ENCODE measurements at places on chromosomes 13 and 19. TPM values are rescaled to one million over a fixed set of nuclear protein-coding genes. Genes with fewer than 3 reads are reported as not detected.

- no peak for DNase-seq
Observed at GRCh38 chr13:81133066-81133465, 792.1 kb upstream of the SPRY2 start.

- DNase-seq, result no peak
Observed at GRCh38 chr13:40447857-40448256, 218.6 kb downstream of the FOXO1 start.

DNA sequence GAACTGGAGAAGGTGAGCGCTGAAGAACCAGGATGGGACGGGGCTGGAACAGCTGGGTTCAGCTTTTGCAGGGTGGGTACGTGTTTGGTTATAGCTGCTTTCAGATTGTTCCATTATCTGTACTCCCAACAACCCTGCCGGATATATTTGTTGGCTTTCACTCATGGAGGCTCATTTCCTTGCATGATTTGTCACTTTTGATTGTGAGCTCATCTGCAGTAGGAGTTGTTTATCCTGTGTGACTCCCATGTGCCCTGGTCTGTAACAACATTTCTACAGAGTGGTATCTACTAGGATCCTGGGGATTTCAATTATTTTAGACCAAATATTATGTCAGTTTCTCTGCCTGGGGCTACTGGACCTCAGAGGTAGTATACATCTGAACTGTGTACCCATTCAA is 5.4 kb downstream of the ARL11 start:
- no peak for DNase-seq

GRCh38 chr13:50334115-50334778 is 319.0 kb downstream of the KCNRG start:
- DNase-seq, result no peak

DNA sequence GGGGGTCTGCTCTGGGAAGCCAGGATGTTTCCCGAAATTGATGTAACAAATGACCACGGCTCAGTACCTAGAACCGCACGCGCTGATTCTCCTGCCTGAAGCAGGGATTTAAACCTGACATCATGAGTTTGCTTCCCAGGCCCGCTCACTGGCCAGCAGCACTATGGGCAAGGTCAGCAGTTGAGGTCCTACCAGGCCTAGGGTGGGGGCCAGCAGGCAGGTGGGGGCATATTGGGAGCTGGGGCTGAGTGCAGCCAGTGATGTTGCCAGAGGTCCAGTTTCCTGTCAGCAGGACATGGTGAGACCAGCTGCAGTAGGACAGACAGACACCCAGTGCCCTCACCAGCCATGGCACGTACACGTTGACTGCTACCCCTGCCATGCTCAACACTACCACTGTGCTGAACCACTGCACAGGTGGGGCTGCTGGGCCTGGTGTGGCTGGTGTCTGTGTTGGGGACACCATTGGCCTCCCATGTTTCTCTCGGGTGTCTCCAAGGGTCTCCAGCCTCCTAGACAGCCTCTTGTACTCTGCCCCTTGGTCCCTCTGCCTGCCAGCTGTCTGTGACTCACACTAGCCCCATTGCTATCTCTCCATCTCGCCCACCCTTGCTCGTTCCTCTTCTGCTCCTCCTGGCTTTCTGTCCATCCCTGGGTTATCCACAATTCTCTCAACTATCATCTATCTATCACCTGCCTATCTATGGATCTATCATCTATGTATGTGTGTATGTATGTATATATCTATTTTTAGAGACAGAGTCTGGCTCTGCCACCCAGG is 1.1 kb upstream of the C19orf85 start:
- DNase-seq, result no peak

- DNase-seq, result no peak
Observed at GRCh38 chr13:33087091-33087490, 70.9 kb downstream of the KL start.

DNA sequence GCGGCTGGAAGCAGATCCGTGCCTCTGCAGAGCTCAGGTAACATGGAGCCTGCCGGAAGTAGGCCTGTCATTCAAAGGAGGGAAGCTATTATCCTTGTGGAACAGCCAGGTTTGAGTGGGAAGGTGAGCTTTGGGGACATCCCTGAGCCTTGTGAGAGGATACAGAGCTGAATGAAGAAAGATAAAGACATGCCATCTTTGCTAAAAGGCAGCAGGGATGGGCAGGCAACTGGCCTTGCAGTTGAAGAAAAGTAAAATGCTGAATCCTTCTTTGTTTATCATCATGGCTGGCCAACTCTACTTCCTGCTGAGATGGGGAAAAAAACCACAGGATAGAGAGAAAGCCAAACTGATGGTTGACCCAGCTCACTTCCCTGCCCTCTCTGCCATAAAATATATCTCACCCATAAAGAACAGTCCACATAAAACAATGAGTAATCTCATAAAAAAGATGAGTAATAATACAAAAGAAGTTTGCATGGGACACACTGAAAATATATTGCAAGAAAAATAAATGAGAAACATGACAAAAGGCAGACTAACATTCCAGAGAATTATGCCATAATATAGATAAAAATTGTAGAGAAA is 226.3 kb downstream of the DLEU7 start:
- DNase-seq, result no peak

- no peak for DNase-seq
Observed at GRCh38 chr13:57763689-57764088, 132.1 kb downstream of the PCDH17 start.

DNA sequence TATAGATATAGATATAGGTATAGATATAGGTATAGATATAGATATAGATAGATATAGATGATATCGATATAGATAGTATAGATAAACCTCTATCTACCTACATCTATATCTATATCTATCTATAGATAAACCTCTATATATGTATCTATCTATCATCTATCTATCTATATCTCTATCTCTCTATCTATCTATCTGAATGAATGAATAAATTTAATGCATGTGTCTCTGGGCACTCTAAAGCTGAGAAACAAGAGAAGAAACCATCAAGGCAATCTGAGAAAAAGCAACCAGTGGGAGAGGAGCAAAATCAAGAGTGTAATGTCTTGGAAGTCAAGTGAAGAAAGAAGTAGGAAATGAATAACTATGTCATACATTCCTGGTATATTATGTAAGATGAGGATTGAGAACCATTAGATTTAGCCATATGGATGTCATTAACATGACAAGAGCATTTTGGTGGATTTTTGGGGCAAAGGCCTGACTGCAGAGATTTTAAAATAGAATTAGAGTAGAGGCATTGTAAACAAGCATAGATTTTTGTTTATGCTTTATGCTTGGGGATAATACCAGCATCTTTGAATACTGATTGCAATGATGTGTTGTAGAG is 1262.7 kb upstream of the MIR17HG start:
- no peak for DNase-seq

- no peak for DNase-seq
Observed at GRCh38 chr13:51959773-51960172, 51.5 kb downstream of the ATP7B start.

- DNase-seq, result no peak
Observed at GRCh38 chr13:110344320-110344719, 37.2 kb downstream of the COL4A2 start.

- no peak for DNase-seq
Observed at GRCh38 chr13:49802426-49802825, 9.9 kb upstream of the KPNA3 start.

DNA sequence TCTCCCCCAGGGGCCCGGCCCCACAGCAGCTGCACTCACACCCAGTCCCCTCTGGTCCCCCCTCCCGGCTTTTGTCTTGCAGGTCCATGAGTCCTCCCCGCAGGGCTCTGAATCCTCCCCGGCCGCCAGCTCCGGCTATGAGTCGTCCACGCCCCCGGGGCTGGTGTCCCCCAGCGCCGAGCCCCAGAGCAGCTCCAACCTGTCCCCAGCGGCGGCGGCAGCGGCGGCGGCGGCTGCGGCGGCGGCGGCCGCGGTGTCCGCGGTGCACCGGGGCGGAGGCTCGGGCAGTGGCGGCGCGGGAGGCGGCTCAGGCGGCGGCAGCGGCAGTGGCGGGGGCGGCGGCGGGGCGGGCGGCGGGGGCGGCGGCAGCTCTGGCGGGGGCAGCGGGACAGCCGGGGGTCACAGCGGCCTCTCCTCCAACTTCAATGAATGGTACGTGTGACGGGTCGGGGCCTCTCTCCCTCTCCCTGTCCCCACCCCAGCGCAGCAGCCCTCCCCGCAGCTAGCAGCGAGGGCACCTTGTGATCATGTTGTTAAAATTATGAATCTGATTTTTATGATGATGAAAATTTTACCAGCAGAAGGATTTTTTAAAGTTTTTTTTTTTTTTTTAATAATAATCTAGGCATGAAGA is 3.8 kb downstream of the ZIC2 start:
- no peak for DNase-seq

GRCh38 chr13:35927567-35928021 is 203.6 kb downstream of the DCLK1 start:
- peak; percentile 21 for DNase-seq

DNA sequence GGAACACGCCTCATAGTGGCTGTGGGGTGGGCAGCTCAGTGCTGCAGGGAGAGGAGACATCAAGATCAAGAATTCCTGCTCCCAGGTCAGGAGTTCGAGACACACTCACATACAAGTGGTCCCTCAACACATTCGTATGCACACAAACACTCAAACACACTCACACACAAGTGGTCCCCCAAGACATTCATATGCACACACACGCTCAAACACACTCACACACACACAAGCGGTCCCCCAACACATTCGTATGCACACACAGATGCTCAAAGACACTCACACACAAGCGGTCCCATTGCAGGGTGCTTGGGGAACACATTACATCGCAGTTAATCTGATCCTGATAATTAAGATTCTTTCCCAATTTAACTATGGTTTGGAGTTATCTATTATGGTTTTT is 28.2 kb downstream of the FCGBP start:
- no peak for DNase-seq

GRCh38 chr13:91567485-91568207 is 169.2 kb downstream of the GPC5 start:
- no peak for DNase-seq

DNA sequence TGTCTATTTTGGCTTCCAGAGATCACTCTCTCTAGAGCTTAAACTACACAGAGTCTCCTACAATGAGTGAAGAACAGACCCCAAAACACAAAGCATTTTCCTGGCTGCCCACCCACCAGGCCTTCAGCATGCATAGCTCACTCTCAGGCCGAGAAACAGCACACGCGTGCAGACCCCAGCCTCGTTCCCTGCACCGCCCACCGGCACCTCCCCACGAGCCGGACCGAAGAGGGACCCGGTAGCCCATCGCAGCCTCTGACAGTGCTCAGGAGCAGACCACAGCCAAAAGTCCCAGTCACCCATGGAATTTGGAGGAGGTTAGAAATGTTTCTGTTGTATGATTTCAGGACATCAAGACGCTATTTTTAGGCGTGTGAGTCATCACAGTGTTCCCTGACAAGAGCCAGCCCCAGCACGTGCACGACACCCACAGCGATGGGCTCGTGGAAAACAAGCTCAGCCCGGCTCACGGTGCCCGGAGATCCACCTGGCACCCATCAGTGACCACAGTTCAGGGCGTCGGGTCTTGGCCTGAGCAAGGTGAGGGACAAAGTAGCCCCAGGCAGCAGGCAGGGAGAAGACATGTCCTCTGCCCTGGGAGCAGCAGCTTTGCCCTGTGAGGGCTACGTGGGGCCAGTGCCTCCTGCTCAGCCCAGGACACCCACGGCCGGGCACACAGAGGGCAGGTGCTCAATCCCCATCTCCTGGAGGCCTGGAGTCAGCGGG is 50.1 kb upstream of the SPACA7 start:
- peak; percentile 35 for DNase-seq

- no peak for DNase-seq
Observed at GRCh38 chr13:76512721-76513145, 373.5 kb downstream of the KCTD12 start.

- DNase-seq, result no peak
Observed at GRCh38 chr19:40658031-40658430, 32.4 kb downstream of the NUMBL start.

- DNase-seq, result no peak
Observed at GRCh38 chr13:100399455-100399854, 189.1 kb downstream of the GGACT start.

DNA sequence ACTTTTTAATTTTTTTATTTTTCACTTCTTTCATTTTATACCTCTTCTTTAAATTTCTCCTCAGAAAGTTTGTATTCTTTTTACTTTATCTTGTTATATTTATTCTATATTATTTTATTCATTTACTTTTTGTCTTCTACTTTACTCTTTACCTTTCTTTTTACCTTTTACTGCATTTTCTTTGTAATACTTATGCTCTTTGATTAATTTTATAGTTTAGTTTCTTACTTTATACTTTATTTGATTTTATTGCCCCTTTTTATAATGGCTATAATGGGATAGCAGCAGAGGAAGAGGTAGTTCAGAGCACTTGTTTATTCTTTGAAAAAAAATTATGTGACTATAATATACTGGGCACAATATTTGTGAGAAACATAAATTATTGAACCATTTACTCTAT is 542.6 kb upstream of the SPRY2 start:
- no peak for DNase-seq

PNMA8A gene
- 15.7 TPM for total RNA-seq

POSTN gene
- total RNA-seq, result 191 TPM

SYDE1 gene
- total RNA-seq, result 20.9 TPM

NUMBL gene
- 18.6 TPM for total RNA-seq

CALR3 gene
- not detected for total RNA-seq

SLC39A3 gene
- total RNA-seq, result 19.9 TPM

CYP2A6 gene
- total RNA-seq, result not detected

Measured in right cardiac atrium (tissue), 5 donors.